Non-pigmented ciliary epithelial cell (primary cell): ENCODE measurements at places on chromosomes 3 and 15.

GRCh38 chr15:93308026-93308690 lies 219.1 kb upstream of the RGMA start:
- DNase-seq: no peak

- no peak for DNase-seq
Measured at GRCh38 chr15:71143373-71144310, 28.4 kb downstream of the THSD4 start.

GRCh38 chr3:195906865-195907683 lies 1.3 kb downstream of the TNK2 start:
- DNase-seq: no peak

- no peak for DNase-seq
Measured at GRCh38 chr15:32861761-32862160, 144.0 kb downstream of the GREM1 start.

DNA sequence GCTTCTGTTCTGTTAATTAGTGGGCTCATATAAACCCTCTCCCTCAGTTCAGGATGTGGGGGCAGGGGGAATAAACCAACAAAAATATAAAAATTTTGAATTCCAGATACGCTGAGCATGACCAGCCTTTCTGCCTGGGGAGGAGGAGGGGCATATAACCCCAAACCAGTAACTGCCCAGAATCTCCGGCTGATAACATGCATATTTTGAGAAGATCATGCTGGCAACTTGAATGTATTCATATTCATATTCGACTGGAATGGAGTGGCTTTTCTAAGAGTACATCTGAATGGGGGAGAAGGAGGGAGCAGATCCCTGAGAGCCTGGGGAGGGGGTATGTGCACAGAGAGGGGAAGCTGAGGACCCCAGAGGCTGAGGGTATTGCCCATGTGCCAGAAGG lies 54.5 kb upstream of the LCTL start:
- no peak for DNase-seq
